ENCODE measurements at places on chromosomes 7 and 10.

DNA sequence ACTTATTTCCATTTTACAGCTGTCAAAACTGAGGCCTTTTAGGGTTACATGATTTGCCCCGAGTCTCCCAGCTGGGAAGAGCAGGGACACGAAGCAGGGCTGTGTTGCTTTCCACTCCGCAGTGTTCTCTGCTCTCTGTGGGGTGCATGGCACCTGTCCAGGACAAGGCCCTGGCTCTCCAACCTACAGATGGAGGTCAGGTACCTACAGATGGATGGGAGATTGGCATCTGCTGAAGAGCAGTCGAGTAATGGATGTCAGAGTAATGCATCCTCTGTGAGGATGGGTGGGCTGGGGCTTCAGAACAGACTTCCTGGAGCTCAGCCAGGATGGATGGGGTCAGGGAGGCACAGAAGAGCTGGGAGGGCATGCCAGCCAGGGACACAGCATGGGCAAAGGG lies 85.0 kb downstream of the EMX2 start:
- no peak for DNase-seq

DNA sequence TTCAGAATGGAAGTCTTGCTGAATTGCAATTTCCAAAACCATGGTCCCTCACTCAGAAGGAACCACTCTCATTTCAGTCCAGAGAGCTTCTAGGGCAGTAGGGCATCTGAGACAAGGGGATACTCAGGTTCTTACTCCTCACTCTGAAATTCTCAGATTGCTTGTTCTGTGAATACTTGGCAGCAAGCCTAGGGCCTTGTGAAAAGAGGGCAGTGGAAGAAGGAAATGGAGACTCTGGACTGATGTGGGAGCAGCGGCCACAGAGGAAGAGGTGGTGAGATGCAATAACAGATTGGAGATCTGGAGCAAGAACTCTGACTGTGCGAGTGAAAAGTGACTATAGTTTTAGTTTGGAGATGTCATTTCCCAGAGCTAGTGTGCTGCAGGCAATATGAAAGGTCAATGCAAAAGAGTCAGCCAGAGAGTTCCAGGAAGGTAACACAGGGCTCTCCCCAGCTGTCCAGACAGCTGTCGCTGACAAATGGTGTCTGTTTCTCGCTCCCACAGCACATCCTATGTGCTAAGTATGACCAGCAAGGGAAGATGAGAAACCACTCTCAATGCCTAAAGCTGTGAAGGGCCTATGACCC lies 291.6 kb upstream of the KIAA1217 start:
- DNase-seq = no peak

- DNase-seq = no peak
Measured at GRCh38 chr10:94963901-94964300, 25.4 kb downstream of the CYP2C9 start.

GRCh38 chr10:92087750-92088395 lies 164.3 kb downstream of the BTAF1 start:
- peak; percentile 85 for DNase-seq

GRCh38 chr7:156773966-156774365 lies 119.0 kb downstream of the LMBR1 start:
- DNase-seq = no peak

DNA sequence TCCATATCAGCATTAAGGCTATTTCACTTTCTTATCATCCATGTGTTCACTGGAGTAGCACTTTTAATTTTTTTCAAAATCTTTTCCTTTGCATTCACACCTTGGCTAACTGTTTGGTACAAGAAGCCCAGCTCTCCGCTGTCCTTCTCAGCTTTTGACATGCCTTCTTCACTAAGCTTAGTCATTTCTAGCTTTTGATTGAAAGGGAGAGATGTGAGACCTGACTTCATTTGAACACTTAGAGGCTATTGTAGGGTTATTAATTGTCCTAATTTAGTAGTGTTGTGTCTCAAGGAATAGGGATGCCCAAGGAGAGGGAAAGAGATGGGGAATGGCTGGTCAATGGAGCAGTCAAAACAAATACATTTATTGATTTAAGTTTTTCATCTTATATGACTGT lies 350.0 kb downstream of the CXCL12 start:
- DNase-seq = no peak

DNA sequence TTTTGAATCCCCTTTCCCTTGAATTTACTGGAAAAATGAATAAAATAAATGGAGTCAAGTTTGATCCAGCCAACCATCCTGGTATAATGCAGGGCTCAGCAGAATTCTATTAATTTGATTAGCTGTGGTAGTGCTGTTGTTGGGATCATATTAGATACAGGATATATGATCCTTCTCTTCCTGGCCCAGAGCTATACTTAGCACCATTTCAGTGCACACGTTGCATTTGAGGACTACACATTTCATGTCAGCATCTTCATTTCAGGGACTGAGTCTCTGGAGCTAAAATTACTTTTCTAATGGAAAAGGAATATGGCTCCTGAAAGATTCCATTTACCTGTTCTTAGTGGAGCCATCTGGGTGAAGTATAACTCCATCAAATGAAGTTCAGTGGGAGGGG lies 240.3 kb downstream of the BMPER start:
- peak; percentile 44 for DNase-seq

DNA sequence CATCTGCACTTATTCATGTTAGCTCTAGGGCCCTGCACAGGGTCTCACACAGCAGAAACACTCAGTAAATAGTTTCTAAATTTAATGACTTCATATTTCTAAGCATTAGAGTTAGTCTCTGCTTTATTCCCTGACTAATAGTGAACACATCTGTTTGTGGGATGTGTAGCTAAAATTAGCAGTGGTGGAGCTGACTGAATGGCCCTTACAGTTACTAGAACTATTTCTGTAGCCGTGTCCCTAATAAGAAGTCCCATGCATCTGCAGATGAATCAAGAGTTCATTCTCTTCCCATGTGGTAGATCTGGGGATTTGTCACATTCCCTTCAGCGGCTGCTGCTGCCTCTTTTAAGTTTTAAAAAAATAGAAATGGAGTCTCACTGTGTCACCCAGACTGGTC lies 11.7 kb downstream of the MAP3K8 start:
- no peak for DNase-seq

DNA sequence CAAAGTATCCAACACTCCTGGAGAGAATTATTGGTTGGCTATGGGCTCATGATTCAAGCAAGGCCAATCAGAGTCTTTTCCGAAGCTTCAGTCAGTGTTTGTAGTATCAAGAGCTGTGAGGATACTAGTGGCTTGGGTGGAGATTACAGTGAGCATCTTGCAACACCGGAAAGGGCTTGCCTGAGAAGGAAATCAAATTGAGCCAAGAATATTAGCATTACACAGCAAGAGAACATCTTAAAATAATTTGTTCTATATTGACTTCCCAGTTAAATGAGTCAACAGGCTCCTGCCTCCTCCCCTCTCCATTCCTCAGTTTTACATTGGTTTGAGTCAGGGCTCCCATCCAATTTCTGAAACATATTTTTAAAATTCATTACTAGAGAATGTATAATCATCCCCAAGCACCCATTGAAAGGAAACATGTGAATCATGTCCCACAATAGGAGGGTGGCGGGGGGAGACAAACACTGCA lies 127.4 kb downstream of the ELAPOR2 start:
- no peak for DNase-seq

- DNase-seq = no peak
Measured at GRCh38 chr10:101941871-101942270, 98.3 kb upstream of the KCNIP2 start.

DNA sequence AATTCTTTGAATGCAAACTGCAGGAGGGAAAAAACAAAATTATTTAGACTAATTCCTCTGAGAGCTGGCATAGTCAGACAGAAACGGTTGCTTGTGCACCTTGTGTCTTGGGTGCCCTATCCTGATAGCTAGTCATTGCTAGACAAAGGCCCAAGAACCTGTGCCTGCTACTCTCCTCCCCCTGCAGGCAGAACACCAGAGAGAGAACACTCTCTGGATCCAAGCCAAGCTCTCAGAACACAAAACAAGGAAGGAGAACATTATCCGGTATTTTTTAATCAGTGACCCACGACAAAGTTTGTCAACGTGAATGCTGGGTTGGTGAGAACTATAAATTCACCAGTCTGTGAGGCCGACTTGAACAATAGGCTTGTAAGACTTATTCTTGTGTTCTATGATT lies 18.8 kb upstream of the PPP1R9A start:
- DNase-seq = no peak

DNA sequence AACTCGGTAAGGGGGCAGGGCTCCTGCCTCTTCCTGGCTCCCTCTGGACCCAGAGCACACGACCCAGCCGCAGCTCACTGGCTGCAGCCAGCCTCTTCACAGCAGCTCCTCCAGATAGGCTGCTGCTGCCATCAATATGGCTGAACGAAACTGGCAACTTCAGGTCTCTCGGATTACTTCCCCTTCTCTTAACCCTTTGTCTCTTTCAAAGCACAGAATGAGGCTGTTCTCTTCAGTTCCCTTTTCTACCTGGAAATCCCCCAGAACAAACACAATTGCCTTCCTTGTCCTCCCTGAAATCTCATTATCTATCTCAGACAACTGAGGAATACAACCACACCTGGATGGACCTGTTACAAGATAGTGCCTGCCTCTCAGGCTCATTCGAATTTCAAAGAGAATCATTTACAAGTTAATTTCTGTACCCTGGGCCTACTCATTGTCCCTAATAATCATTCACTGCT lies 193.4 kb upstream of the MBL2 start:
- no peak for DNase-seq

- DNase-seq = no peak
Measured at GRCh38 chr10:36331121-36331520, 689.0 kb upstream of the FZD8 start.

GRCh38 chr10:11411926-11412545 lies 199.4 kb downstream of the USP6NL start:
- peak; percentile 43 for DNase-seq

DNA sequence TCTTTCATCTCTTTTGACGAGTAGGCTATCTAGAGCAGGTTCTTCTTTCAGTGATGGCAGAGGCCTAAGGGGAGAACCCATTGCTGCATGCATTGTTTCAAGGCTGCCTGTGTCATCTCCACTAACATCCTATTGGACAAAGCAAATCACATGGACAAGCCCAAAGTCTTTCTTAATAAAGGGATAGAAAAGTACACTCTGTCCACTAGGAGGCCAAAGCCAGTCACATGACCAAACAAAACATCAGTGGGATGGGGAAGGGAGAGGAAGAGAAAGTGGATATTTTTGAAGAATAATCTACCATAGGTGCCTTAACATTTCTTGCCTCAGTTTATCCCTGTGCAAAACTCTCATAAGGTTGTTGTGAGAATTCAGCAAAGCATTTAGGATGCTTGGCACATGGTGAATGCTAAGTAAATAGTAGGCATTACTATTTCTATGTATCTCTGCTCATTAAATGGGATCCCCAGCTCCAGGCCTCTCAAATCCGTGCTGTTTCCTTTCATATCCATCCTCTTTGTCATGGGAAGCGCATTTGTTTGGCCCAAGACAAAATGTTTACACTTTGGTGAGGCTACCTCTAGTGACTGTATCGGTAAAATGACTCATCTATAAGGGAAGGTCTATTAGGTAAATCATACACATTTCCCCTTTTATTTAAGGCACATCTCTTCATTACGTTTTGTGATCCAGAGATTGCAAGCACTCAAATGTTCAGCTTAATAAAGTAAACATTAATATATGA lies 16.7 kb upstream of the CADPS2 start:
- DNase-seq = no peak

GRCh38 chr7:7718492-7718891 lies at the start of gene RPA3:
Gene RPA3, minus strand, starts transcription at chr7:7718607. Its CDS starts 78,189 bp downstream, at chr7:7640418.
- no peak for DNase-seq

DNA sequence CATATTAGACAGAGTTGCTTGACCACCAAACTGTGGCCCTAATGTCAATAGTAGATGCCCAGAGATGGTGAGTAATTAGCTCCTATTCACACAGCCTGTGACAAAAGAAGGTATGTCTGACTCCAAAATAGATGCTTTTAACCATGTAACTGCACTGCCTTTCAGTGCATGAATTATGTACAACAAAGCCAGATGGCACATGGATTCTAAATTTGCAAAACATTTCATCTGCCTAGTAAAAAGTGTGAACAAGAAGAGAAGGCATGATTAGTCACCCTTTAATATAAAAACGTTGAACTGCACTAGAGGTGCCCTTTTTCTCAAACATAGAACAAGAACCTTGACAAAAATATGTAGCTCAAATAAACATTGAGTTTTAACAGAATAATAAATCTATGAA lies 35.5 kb upstream of the PTPRZ1 start:
- no peak for DNase-seq

DNA sequence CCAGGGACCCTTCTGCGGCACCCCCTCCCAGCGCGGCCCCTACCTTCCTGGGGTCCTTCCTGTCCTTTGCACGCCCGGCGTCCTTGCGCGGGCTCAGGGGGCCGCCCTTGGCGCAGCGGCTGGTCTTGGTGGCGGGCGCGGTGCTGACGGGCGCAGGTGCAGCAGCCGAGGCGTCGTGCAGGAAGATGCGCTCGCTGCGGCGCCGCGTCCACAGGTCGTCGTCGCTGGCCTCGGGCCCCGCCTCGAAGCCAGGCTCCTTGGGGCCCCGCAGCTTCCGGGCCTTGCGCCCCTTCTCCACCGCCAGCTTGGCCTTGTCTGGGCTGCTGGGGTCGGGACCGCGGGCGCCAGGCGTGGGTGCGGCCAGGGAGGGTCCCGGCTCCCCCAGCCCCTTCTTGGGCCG lies 49.8 kb downstream of the SLC29A4 start:
- DNase-seq = no peak

GRCh38 chr10:101649525-101650085 lies 45.4 kb downstream of the FBXW4 start:
- no peak for DNase-seq

DNA sequence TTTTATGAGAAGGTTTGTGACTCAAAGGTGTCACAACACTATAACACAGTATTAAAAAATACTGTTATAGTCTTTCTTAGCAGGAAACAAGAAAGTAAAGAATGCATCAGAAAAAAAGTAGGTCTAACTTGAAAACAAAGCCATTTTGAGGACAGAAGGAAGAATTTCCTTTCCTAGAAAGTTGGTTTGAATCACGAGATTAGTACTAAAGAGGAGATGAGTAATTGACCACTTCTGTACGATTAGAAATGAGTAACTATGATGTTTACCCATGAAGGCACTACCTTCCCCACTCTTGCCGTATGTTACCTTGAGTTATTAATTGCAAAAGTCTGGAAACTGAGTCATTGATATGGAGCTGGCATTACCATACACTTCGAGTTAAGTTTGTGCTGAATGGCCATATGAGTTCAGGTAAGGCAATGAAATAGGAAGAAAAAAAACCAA lies 65.2 kb downstream of the FAM185A start:
- DNase-seq = no peak

DNA sequence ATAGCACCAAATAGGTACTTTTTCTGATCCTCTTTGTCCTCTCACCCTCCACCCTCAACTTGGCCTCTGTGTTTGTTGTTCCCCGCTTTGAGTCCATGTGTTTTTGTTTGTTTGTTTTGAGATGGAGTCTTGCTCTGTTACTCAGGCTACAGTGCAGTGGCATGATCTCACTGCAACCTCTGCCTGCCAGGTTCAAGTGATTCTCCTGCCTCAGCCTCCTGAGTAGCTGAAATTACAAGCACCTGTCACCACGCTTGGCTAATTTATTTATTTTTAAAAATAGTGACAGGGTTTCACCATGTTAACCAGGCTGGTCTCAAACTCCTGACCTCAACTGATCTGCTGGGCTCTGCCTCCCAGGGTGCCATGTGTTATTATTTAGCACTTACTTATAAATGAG lies 5.3 kb downstream of the ZNF273 start:
- no peak for DNase-seq

- DNase-seq = no peak
Measured at GRCh38 chr7:108132551-108133265, 2.5 kb upstream of the LAMB4 start.
